ENCODE measurements at places on chromosomes 13 and 19. TPM values are rescaled to one million over a fixed set of nuclear protein-coding genes. Genes with fewer than 3 reads are reported as not detected.

DNA sequence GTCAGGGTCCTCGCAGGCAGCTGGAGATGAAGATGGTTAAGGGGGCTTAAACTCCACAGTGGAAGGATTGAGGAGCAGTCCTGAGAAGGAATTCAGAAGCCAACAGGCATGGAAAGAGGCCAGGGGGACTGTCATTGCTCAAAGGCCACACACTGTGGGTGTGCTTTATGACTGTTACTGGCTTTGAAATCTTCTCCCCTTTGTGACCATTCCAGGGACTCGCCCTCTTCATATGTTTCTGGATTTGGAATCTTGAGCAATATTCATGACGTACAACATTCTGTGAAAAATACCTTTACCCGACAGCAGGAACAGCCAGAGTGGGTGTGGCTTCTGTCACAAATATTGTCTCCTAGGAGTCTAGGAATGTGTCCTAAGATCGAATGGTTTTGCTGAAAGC lies 16.6 kb downstream of the CEACAM7 start:
- no peak for DNase-seq

The CYSLTR2 gene
- polyA plus RNA-seq = not detected

The SLC6A16 gene
- 0.18 TPM for polyA plus RNA-seq

The KASH5 gene
- polyA plus RNA-seq = not detected

Data from HepG2 (cell line).